Stimulated activated effector memory CD8-positive, alpha-beta T cell treated with anti-CD3 and anti-CD28 coated beads, Interleukin-12 subunit alpha, Interleukin-12 subunit beta, amount 100 ng/mL, for 72 hours (primary cell): ENCODE measurements at places on chromosomes 12 and 14.

- no peak for DNase-seq
Observed at GRCh38 chr12:26434299-26435068, 239.1 kb downstream of the SSPN start.

DNA sequence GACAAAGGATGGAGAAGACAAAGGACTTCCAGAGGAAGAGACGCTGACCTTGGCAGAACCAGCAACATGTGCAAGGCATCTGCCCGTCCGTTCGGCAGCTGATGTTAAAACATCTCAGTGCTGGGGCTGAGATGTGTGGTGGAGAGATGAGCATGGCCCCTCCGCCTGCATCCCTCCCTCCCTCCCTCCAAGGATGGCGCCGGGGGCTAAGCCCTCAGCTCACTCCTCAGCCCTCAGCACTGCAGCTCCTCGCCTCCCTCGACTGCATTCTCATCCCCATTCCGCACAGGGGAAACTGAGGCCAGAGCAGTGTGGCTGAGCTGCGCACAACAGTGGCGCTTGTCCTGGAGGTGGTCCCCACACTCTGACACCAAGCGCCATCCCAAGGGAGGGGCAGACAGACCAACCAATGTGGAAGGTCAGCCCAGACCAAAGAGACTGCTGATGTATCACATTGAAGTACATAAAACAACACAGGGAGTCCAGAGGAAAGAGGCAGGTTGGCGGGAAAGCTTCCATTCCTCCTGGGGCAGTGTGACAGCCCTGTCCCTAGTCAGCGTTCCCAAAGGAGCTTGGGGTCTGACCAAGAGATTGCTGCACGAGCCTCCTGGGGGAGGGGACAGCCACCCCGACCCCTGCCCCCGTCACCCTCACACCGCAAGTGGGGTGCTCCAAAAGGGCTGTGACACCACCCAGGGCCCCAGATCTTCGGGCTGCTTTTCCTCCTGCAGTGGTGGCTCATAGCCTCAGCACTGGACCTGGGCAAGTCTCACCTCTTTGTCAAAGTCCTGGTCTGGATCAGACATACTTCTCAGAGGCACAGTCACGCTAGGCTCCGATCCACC is 15.1 kb downstream of the AMN start:
- DNase-seq: no peak

DNA sequence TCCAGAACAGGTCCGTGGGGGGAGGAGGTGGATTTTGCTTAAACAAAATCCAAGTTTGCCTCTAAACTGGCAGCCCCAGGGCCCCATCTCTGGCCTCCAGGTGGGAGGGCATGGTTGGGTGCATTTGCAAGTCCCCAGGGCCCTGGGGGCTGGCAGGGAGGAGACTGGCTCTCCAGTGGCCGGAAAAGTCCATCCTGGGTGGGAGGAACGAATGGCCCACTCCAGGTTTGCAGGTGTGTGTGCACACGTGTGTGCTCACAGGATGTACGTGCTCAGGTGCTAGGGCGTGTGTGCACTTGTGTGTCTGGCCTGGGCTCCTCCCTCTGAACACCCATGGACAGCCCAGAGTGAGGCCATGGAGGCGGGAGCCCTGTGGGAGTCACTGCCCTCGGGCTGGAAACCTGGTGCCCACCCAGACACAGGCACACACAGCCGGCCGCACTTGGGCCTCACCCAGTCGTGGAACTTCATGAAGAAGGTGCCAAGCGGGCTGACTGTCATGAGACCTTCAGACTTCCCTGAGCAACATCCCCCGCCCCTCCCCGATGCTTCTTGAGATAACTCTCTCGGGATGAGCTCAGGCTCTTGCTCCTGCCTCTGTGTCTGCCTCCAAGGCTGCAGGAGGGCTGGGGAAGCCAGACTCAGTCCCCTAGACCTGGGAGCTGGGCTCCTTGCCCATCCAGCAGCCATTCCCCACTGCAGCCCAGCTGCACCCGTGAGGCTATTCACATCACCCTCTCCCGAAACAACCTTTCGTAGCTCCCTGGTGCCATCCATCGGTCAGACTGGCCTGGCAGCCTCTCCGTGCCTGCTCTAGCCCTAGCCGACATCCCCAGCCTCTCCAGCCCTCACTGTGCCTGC is 9.4 kb downstream of the AHNAK2 start:
- DNase-seq: no peak

DNA sequence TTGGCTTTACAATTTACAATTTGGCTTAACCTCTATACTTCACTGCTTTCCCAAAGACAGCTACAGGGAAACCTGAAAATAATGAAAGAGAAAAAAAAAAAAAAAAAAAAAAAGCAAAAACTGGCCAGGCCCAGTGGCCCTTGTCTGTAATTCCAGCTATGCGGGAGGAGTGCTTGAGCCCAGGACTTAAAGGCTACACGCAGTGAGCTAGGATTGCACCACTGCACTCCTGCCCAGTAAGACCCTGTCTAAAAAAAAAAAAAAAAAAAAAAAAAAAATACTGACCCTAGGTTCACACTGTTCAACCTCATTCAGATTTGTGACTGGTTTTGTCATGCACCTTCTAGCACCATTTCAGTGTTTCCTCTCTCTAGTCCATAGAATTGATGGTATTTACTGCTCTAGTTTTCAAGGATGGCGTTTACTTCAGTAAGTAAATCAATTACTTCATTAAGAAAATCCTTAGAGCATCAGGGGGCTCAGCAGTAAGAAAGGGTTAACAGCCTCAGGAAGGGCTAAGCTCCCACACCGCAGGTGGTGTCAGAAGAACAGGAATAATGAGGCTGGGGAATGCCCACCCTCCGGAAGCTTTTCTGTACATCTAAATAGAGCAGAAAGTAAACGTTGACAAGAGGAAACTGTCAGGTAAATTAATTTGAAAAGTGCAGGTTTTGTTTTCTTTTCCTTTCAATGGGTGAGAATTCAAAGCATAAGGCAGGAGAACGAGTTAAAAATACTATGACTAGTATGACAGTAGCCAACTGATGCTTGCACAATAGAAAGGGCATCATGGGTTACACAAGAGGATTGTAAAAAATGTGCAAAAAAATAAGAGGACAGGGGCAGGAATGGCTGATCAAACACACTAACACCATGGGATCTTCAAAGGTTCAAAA is 115.0 kb upstream of the MDM1 start:
- DNase-seq: no peak

DNA sequence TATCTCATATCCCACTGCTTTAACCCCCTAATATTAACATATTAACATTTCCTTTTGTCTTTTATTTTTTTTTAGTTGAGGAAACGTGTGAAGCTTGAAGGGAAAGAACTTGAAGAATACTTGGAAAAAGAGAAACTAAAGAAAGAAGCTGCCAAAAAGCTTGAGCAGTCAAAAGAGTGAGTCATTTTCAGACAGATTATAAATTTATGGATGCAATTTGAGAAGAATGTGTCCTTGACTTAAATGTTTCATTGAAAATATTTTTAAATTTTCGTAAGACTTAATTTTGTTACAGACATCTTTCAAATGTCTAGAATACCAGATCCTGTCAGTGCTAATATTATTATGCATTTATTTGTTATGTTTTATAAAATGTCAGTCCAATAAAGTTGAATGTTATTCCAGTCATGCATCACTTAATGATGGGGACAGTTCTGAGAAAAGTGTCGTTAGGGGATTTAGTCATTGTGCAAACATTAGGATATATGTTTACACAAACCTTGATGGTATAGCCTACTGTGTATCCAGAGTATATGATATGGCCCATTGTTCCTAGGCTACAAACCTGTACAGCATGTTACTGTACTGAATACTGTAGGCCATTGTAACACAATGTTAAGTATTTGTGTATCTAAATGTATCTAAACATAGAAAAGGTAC is 32.6 kb downstream of the CPSF2 start:
- no peak for DNase-seq

DNA sequence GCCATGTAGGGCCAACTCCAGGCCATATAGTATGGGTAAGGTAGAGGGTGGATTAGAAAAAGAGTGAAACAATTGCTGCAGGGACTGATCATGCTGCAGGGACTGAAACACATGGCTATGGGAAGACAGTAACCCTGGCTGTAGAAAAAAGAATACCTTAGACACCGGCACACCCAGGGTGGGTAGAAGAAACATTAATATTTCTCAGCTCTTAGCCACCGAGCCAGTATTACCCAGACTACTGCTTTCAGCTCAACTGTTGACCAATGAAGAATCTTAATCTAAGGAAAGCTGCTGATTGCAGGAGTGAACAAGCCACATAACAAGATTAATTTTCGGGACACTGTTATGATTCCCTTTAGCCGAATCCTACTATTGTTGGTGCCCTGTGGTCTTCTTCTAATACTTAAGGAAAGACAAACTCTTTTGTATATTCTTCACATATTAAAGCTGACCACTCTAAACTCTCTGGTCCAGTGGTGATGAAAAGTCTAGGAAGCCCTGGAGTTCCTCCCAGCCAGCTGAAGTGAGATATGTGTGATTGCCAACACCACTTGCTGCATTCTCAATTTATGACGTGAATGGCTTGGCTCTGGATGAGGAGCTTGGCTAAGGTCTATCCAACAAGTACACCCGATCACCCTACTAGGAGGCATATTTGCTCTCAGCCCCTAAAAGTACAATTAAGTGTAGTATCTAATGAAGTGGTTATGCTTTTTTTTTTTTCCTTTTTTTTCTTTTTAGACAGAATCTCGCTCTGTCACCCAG is 69.2 kb downstream of the NOVA1 start:
- no peak for DNase-seq

GRCh38 chr14:96754162-96754844 is 42.9 kb upstream of the VRK1 start:
- no peak for DNase-seq

DNA sequence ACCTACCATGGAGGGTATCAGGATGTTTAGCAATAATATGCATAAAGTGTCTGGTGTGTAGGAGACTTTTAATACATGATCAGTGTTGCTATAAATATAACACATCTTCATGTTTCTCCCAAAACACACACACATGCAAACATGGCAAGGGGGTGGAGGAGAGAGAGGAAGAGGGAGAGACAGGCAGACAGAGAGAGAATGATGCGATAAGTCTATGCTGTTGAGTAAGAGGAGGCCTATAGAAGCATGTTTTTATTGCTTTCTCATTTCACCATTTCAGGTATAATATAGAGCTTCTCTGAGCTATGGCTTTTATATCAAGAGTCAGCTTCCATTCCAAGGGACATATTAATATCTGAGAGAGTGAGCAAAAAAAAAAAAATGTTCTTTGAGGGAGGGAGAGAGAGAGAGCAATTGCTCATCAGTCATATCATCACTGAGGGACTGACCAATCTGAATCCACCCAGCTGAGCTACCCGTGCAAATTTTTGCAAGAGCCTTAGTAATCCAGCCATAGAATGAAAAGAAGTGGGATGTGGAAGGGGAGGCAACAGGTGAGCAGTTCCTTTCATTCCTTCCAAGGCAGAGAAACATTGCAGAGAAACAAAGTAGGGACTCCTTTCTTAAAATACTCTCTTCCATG is 54.8 kb upstream of the RASSF8 start:
- no peak for DNase-seq

DNA sequence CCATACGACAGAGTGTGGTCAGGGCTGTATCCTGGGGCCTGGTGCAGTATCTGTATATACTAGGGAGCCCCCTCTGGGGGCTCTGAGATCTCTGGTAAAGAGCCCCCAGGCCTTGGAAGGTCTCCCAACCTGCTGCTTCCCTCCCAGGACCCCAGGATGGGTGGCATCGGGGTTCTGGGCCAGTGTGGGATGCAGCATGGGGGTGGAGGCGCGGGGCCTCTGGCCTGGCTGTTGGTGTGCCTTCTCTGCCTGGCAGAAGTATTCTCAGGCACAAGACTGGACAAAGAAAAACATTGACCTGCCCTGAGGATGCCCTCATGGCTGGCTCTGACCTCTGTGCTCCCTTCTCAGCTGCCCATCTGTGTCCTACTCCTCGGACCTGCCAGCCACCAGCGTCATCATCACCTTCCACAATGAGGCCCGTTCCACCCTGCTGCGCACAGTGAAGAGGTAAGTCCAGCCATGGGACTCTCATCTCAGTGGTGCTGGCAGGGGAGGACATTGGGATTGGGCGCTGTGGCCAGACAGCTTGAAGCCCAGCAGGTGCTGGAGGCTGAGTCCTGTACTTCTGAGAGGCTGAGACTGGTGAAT is 64.5 kb downstream of the GALNT16 start:
- no peak for DNase-seq

DNA sequence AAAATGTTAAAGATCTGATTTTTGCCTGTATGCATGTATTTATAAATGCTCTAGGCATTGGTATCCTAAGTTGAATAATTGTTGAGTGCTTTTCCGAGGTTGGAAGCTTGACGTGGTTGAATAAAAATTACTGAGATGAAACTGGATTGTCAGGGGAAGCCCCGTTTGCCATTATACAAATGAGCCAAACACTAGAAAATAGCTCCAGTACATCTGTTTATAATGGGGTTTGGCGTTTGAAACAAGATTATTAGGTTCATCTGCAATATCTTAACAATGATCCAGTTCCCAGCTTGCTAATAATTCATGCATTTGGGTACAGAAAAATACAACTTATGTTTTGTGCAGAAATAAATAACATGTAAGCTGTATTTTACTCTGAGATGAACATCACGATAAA is 789.6 kb downstream of the GALC start:
- DNase-seq: no peak

DNA sequence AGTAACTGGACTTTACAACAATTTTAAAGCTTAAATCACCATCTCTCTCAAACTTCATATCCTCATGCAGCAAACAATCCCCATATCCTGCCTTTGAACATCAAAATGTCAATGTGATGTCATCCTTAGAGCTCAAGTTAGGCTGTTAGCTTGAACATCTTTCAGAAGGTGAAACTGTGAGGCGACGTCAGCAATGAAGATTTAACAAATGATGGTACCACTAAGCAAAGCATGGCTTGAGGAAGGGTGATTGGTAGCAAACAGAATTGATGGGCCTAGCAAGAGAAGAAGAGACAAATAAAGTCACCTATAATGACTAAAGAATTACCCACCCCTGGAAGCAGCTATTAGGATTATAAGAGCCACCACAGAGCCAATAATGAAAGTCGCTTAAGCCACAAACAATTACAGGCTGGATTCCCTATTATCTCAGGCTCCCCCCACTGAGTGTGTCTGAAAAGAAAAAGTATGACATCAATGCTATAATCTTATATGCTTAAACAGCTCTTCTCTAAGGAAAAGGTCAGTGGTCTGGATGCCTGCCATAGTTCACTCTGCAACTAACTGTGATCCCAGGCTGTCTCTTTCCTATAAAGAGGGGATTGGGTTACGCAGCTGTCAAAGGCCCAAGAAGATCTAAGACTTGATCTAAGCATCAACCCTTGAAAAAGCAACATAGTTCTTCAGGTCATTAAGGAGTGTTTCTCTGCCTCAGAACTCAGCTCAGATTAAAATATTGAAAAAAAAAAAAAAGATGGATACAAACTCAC is 18.1 kb downstream of the EGLN3 start:
- DNase-seq: no peak

DNA sequence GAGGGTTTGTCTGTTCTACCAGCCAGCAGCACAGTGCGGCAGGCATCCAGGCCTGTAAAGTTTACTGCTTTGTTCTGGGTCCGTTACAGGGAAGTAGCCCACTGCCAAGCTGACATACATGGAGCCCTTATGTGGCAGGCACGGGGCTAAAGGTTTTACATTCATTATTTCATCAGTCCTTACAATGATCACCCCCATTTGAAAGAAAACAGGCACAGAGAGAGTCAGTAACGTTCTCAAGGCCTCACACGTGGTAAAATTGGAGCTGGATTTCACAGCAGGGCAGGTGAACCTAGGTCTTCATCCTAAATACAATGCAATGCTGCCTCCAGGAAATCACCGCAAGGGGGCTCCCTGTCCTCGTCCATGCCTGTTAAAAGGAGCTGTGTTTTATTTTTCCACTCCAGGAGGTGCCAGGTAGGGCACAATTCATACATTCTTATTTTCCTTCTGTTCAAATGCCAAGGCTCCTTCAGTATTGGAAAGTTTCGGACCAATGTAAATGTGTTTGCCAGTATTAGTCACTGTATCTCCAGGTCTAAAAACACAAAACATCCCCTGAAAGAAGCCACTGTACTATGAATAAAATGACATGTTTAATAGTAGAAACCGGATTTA is 172.2 kb upstream of the GZMB start:
- DNase-seq: peak; percentile 5
